ENCODE measurements at places on chromosomes 11 and 22. TPM values are rescaled to one million over a fixed set of nuclear protein-coding genes. Genes with fewer than 3 reads are reported as not detected.

CCDC157 gene
- polyA plus RNA-seq = 5.5 TPM

TRIM64 gene
- polyA plus RNA-seq = not detected

DNA sequence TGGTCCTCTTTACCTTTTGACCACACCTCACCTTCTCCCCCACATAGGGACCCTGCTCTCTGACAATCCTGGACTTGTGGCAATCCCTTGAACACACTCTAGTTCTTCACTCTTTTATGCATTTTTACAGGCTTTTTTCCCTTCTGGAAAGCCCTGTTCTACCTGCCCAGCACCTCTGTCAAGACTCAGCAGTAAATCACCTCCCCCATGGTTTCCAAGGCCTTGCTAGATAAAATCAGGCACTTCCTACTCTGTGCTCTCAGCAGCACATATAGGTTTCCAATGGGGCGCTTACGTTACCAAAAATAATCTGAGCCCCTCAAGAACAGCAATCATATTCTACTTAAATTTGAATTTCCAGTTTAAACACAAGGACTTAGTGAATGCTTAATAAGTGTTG lies 53.9 kb downstream of the ETS1 start:
- no peak for DNase-seq

DNA sequence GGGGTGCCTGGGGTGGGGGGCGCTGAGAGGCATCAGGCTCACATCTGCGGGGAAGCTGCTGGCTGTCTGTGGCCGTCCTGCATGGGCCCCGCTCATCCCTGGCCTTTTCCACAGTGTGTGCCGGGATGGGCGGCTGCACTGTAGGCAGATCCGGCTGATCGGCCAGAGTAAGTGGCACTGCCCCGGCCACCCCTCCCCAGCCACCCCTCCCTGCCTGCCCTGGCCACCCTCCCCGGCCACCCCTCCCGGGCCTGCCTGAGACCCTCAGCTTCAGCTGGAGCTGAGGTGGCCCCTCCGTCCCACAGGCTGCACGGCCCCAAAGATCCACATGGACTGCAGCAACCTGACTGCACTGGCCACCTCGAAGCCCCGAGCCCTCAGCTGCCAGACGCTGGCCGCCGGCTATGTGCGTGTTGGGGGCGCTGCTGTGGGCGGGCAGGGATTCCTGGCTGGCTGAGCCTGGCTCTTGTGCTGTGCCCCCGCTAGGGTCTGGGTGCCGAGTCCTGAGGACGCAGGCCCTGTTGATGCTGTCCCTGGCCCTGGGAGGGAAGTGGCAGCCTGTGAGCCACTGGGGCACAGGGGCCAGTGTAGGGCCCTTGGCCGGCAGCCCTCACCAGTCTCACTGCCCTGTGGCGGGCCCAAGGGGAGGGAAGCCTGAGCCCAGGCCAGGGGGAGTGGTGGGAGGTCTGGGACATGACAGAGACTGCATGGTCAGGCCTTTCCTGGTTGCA lies 10.9 kb downstream of the MUC2 start:
- no peak for DNase-seq

Data from left kidney (tissue), 8 donors.